ENCODE measurements at places on chromosomes 3 and 15. TPM values are rescaled to one million over a fixed set of nuclear protein-coding genes. Genes with fewer than 3 reads are reported as not detected.

Gene MCCC1
- 53.3 TPM for total RNA-seq

Gene NR2C2
- 18.6 TPM for total RNA-seq

Gene PCSK6
- total RNA-seq = 207 TPM

Gene GUCA1C
- not detected for total RNA-seq

Gene CHRM5
- total RNA-seq = not detected

Gene CPEB1
- total RNA-seq = not detected

Gene C3orf80
- total RNA-seq = 0.84 TPM

Gene ZMYND10
- total RNA-seq = 0.42 TPM

Gene PLA2G4E
- not detected for total RNA-seq

Gene CYP19A1
- total RNA-seq = not detected

Gene AADAC
- total RNA-seq = 275 TPM

Gene CADM2
- total RNA-seq = 1.7 TPM

Gene MME
- total RNA-seq = 79.1 TPM

Gene PDIA5
- total RNA-seq = 53.0 TPM

Gene TNFAIP8L3
- 2.0 TPM for total RNA-seq

Gene LMAN1L
- total RNA-seq = not detected

Gene CCR3
- total RNA-seq = 0.27 TPM

Gene GABRA5
- total RNA-seq = not detected

Gene SLC41A3
- 12.9 TPM for total RNA-seq

Gene SLC7A14
- 0.11 TPM for total RNA-seq

Gene PIERCE2
- total RNA-seq = not detected

Gene ASB14
- not detected for total RNA-seq

Gene LEKR1
- total RNA-seq = 0.66 TPM

Gene PEX5L
- total RNA-seq = not detected

Gene SLC26A6
- 7.8 TPM for total RNA-seq

Gene CPNE9
- not detected for total RNA-seq

Gene LRRIQ4
- total RNA-seq = not detected

Gene RTP3
- 12.2 TPM for total RNA-seq

Gene TLR9
- total RNA-seq = 0.59 TPM

Gene TICRR
- total RNA-seq = 0.05 TPM

Gene MRPL47
- 17.4 TPM for total RNA-seq

Gene PRSS50
- total RNA-seq = 0.07 TPM

Gene RTP4
- total RNA-seq = 0.92 TPM

Gene DAZL
- total RNA-seq = not detected

Gene MRAS
- 6.7 TPM for total RNA-seq

Gene SIDT1
- 0.35 TPM for total RNA-seq

Gene MED12L
- total RNA-seq = 0.39 TPM

Gene ARL6
- 2.3 TPM for total RNA-seq

Gene RLBP1
- not detected for total RNA-seq

Gene KIF23
- 0.56 TPM for total RNA-seq

Gene UBA5
- total RNA-seq = 24.3 TPM

Gene SPRED1
- 9.6 TPM for total RNA-seq

Gene TM4SF4
- total RNA-seq = 210 TPM

Gene WDR53
- total RNA-seq = 5.8 TPM

Gene SKOR1
- 0.05 TPM for total RNA-seq

Gene PPARG
- 4.9 TPM for total RNA-seq

Gene ATG3
- total RNA-seq = 57.8 TPM

Gene GOLGA6L7
- not detected for total RNA-seq

Gene DOCK3
- total RNA-seq = not detected

Gene LYZL4
- total RNA-seq = not detected

Gene IL17RC
- total RNA-seq = 45.4 TPM
